Peyer's patch (tissue), 4 donors: ENCODE measurements at places on chromosomes 7 and 10. TPM values are rescaled to one million over a fixed set of nuclear protein-coding genes. Genes with fewer than 3 reads are reported as not detected.

GRCh38 chr10:126068322-126068721, 172.0 kb downstream of the FANK1 start:
- no peak for DNase-seq

- no peak for DNase-seq
These were observed 5.6 kb upstream of the PPP1R35 start for GRCh38 chr7:100441641-100442535.

DNA sequence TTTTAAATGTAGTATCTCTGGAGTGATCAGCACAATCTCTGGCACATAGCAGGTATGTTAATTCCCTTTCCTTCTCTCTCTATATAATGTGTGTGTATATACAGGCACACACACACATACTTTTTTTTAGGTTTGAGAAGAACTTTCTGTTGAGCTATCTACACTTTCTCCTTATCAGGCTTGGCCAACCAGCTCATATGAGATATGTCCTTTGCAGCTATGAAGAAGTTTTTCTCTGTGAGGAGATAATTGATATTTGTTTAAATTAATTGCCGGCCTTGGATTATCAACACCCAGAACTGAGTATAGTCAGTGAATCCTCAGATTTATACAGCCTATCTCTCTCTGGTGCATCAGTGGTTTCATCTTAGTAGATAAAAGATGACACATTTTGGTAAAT, 2.3 kb upstream of the MCU start:
- DNase-seq: no peak

GRCh38 chr7:41732436-41732785, 29.5 kb upstream of the INHBA start:
- DNase-seq: no peak

DNA sequence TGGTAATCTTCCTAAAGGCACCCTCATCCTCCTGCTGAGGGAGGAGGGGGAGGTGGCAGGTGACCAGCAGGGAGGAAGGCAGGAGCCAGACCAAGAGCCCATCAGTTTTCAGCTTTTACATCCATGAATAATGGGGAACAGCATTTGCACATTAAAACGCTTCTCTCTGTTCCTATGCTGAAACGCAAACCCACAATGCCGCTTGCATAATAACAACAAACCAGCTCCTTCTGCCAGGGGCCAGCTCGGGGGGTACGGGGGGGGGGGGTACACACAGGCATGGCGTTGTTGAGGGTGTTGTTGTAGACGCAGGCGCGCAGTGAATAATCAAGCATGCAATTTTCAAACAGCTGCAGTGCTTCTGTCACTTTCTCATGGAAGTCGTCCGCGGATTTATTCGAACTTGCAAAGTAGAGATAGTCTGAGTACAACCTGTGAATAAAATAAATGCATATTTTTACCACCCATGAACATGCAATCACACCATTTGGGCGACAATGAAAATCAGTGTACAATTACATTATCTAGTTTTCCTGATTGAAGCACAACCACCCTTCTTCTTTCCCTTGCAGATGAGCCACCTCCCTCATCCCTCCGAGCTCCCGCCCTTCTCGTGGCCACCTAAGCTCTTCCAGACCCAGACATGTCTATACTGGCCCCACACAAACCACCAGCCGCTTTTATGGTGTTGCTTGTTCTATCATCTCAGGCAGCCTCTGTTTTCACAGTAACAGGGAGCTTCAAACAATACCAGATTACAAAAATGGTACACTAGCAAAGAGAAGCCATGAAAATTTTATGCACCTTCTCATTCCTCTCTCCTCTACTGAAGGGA, 72.2 kb downstream of the CHST15 start:
- DNase-seq: no peak

- DNase-seq: no peak
These were observed 1.8 kb downstream of the SEPTIN7 start for GRCh38 chr7:35802649-35803048.

DNA sequence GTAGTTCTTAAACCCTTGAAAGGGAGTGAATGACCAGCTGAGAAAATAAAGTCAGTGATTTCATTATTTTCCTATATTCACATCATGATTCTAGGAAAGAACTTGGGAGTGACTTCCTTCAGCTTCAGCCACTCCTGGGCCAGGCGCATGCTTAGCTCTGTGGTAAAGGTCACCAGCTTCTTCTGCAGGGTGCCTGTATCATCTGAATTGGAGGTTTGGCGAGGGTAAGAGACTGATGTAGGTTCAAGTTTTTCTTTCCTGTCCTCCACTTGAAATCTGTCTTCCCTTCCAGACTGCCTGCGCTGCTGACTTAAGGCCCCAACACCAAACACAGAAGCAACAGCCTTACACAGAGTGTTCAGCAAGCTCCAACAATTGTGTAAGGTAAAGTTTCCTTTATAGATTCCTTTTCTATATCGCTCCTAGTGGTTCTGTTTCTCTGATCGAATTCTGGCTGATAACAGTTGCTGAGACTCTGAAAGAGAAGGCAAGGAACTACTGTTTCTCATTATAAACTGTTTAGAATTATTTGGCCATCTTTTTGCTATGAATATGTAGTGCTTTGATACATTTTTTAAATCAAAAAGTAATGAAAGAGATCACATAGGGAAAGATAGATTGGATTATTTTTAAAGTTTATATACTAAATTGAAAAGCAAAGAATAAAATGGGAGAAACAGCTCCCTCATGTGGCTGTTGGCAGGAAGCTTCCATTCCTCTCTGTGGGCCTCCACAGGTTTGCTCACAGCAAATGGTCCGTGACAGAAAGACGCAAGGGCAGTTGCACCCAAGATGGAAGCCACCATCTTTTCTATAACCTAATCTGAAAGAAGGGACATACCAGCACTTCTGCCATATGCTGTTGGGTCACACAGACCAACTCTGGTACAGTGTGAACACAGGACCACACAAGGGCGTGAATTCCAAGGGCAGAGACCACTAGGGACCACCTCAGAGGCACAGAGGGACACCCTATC, 14.0 kb downstream of the GATAD1 start:
- DNase-seq: peak; percentile 49

GRCh38 chr7:85630904-85631600, 444.2 kb upstream of the SEMA3D start:
- no peak for DNase-seq

GRCh38 chr10:22780474-22780885, 66.1 kb upstream of the PIP4K2A start:
- no peak for DNase-seq

GRCh38 chr7:93046641-93047040, 71.1 kb downstream of the SAMD9 start:
- DNase-seq: no peak

GRCh38 chr10:510415-510881, 179.0 kb downstream of the DIP2C start:
- no peak for DNase-seq

FGFR2 gene
- total RNA-seq: 18.4 TPM

GPR26 gene
- total RNA-seq: not detected

LHFPL3 gene
- not detected for total RNA-seq

CACNA2D1 gene
- total RNA-seq: 85.0 TPM

LRRN3 gene
- 0.53 TPM for total RNA-seq

CUBN gene
- total RNA-seq: 199 TPM

ADIRF gene
- 461 TPM for total RNA-seq

ZNF438 gene
- 6.6 TPM for total RNA-seq

ASB10 gene
- total RNA-seq: not detected

GPC2 gene
- 16.5 TPM for total RNA-seq

THSD7A gene
- total RNA-seq: 2.7 TPM
